ENCODE measurements at places on chromosomes 13 and 19.

GRCh38 chr13:36709136-36709890 is 35.5 kb downstream of the SERTM1 start:
- no peak for DNase-seq

DNA sequence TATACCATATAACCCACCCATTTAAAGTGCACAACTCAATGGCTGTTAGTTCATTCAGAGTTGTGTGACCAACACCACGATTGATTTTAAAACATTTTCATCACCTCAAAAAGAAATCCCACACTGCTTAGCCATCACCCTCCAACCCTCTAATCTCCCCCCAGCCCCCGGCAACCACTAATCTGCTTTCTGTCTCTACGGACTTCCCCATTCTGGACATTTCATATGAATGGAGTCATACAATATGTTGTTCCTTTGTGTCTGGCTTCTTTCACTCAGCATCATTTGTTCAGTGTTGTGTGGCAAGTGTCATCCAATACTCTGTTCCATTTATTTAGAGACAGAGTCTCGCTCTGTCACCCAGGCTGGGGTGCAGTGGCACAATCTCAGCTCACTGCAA is 4.0 kb upstream of the PNMA8B start:
- no peak for DNase-seq

DNA sequence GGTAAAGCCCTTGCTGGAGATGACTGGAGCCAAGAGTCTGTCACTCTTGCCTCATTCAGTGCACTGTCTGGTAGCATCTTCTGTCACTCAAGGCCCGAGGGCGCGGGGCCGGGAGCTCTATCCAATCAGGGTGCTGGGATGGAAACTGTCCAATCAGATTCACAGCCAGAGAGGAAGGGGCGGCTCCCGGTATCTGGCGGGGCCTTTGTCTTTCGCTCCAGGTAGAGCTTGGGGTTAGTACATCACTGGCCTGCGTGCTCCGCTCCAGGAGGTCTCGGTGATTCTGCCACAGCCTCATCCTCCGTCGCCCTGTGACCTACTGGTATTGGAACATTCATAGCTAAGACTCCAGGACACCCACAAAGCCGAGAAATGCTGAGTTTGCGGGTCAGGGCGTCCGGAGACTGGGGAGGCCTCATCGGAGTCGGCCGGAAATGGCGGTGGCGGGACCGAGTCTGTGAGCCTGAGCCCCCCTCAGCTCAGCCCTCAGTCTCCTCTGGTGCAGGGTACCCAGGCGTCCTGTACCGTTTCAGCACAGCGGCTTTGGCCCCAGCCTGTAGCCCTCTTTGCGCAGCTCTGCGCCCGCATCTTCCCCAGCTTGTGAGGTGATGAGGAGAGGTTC is 20.6 kb upstream of the ZNF430 start:
- DNase-seq: peak; percentile 76

- DNase-seq: peak; percentile 20
Measured at GRCh38 chr13:80133631-80134261, 207.2 kb downstream of the SPRY2 start.

DNA sequence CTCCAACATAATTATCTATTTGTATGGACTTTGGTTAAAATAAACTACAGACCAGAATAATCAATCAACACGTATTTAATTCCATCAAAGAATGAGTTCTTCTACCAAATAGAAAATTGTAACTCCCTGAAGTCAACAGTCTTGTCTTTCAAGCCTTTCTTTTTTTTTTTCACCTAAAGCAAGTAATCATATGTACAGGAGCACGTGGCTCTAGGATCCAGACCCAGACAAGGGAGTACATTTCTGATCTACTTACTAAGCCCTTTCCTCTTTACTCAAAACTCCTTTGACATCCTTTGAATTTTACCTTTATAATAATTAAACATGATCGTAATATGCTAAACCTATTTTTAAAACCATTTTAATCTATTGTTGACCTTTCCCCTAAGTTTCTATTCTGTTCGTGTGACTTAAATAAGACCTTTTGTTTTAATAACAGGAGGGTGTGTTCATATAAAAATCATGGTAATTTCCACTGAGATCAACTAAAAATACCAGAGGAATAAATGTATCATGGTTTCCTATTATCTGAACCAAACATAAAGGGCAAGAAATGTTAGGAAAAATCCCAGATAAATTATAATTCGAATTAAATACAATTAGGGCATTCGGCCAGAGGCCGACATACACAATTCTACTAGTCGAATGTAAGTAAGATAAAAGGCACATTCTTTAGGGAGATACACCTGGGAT is 1.7 kb downstream of the SLC7A1 start:
- DNase-seq: no peak

- no peak for DNase-seq
Measured at GRCh38 chr19:27529158-27529557, 1683.8 kb downstream of the UQCRFS1 start.

DNA sequence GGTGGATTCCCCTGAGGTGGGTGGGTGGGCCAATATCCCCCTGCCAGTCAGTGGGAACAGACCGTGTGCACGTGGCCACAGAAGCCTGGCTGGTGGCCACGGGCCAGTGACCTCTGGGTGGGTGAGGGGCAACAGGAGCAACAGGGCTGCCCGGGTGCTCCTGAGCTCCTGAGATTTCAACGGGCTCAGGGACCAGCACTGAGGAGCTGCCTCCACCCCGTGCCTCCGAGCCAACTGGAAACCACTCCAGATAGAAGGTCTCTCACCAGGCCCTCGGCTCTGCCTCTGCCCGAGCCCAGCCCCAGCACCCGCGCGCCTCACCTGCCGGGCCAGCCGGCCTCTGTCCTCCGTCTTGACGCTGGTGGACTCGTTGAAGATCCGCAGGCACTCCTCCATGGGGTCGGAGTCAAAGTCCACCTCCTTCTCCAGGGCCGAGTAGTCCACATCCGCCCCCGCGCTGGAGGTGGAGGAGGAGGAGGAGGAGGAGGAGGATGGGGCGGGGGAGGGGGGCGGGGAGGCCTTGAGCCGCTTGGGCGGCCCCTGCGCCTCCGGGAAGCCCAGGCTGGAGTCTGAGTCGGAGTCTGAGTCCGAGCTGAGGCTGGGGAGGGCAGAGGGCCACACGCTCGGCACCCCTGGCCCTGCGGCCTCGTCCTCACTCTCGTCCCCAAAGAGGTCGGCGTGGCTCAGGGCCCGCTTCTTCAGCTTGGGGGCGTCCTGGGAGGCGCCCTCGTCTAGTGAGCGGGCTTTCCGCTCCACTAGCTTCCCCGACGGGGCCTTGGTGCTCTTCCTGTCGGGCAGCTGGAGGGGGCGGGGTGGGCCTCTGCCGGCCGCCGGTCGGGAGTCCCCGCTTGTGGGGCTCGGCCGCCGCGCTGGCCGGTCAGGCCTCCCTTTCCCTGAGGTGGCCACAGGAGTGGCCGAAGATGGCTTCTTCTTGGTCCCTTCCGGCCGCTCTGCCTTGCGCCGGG is 14.8 kb upstream of the ATP8B3 start:
- peak; percentile 13 for DNase-seq

Measured in fibroblast of pulmonary artery (primary cell).